HCEC 1CT (cell line): ENCODE measurements at places on chromosomes 7 and 10.
A peak's percentile ranks its signal among the peaks of the same experiment; 100 is the strongest.

DNA sequence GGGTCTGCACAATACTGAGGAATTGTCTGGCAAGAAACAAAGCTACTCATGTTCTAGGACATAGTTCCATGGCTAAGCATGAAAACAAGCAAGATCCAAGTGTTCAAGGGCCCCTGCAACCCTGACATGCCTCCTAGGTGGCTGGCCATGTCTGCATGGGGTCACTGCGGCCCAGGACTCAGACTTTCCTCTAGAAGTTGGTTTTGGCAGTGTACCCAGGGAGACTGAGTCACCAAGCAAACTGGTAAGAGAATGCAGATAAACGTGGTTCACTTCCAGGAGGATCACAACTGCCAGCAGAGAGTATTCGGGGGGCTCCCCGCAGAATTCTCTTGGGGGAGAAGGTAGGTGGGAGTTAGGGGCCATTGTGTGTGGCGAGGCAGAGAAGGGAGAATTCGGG, 7.4 kb upstream of the PFKFB3 start:
- DNase-seq = peak; percentile 32

DNA sequence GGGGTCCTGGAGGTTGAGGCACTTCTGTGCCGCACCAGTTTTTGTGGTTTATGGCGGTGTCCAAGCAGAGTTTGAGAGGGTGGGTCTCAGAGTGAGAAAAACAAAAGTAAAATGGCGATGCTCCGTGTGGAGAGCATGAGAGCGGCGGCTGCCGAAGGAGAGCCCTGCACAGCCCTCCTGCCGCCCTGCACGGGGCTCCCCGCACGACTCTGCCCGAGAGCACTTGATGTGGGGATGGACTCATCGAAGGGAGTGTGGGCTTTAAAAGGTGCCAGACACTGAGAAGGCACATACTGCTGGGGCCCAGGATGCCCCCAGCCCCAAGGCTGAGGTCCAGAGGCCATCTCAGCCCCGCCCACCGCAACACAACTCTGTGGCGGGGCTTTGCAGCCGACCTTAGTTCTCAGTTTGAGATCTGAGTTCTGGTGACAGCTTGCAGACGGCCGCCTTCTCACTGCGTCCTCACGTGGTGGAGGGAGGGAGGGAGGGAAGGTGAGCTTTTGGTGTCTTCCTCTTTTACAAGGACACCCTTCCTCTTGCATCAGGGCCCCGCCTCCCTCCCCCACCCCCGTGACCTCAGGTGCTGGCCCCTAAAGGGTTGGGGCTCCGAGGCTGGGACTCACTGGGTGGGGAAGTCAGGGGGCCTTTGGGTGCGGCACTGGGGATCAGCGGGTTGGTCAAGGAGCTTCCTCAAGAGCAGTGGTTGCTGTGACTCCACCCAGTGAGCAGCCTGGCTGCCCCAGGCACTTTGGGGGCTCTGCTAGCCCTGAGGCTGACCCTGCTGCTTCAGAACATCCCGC, 69.1 kb downstream of the NKX6-2 start:
- no peak for DNase-seq

DNA sequence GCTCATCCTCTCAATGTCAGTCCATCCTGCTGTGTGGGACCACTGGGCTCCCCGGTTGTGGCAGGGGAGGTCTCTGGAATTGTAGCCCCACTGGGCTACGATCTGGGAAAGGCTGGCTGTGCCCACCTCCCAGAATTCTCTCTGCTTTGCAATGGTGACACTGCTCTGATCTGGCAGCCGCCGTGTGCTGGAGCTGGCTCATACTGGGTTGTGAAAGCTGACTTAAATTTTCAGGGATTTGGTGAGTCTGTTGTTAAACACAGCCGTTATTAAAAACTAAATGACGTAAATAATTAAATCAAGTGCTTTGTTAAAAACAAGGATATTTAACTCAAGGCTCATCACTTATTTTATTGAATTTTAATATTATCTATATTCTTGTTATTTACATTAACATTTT, 160.0 kb downstream of the TAX1BP1 start:
- DNase-seq = no peak

GRCh38 chr7:27214239-27214950, 14.5 kb upstream of the HOXA13 start:
- no peak for DNase-seq

DNA sequence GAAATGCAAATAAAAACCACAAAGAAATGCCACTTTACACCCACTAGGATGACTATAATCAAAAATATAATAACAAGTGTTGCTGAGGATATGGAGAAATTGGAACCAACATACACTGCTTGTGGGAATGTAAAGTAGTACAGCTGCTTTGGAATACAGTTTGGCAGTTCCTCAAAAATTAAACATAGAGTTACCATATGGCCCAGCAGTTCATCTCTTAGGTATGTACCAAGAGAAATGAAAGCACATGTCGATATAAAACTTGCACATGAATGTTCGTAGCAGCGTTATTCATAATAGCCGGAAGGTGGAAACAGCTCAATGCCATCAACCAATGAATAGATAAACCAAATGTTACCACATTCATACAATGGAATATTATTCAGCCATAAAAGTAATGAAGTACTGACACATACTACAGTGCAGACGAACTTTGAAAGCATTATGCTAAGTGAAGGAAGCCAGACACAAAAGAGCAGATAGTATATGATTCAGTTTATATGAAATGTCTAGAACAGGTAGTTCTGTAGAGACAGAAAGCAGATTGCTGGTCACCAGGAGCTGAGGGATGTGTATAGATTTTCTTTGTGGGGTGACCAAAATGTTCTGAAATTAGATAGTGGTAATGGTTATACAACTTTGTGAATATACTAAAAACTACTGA, 12.4 kb downstream of the BCAP29 start:
- peak; percentile 98 for DNase-seq

- peak; percentile 25 for DNase-seq
These were observed 4.6 kb downstream of the SEC23IP start for GRCh38 chr10:119896937-119897770.

- no peak for DNase-seq
These were observed 26.4 kb downstream of the UBTD1 start for GRCh38 chr10:97525086-97525485.

DNA sequence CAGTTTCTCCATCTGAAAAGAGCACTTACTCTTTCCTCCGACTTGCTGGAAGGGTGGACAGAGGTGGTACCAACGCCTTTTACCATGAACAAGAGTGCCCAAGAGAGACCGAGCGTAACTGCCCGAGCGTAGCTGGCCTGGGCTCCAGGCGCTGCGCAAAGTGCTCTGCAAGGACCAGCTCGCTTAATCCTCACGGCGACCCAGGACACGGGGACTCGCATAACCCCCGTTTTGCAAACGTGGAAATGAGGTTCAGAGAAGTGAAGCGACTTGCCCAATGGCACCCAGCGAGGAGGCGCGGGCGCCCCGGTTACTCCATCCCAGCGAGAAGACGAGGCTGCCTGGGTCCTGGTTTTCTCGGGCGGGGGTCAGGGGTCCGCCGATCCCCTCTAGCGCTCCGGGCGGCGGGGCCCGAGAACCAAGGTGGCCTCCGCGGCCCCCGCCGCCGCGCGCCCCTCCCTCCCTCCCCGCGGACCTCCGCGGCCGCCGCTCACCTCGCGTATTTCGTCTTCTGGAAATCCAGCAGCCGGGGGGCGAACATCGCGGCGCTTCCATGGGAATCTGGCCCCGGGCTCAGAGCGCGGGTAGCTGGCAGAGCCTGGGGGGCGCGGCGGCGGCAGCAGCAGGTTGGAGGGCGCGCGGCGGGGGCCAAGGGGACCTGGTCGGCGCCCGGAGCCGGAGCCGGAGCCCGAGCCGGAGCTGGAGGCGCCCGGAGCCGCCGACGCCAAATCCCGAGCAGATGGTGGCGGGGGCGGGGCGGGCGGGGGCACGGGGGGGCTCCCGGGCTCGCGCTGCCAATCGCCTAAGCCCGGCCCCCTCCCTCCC, at the start of gene MMD2:
MMD2 (minus strand) TSS at position 711 of the 825 bp plus-strand sequence; CDS start at position 541, 170 bp downstream.
- DNase-seq = no peak

- DNase-seq = peak; percentile 63
These were observed 69.8 kb downstream of the ORC5 start for GRCh38 chr7:104137971-104138370.

GRCh38 chr10:72122221-72122620, 33.9 kb upstream of the SPOCK2 start:
- no peak for DNase-seq

- no peak for DNase-seq
These were observed 102.6 kb downstream of the PTPRE start for GRCh38 chr10:128009372-128010126.

GRCh38 chr7:158948376-158948775, 92.0 kb downstream of the DYNC2I1 start:
- DNase-seq = no peak

GRCh38 chr7:80967917-80968297, 49.1 kb upstream of the SEMA3C start:
- no peak for DNase-seq

DNA sequence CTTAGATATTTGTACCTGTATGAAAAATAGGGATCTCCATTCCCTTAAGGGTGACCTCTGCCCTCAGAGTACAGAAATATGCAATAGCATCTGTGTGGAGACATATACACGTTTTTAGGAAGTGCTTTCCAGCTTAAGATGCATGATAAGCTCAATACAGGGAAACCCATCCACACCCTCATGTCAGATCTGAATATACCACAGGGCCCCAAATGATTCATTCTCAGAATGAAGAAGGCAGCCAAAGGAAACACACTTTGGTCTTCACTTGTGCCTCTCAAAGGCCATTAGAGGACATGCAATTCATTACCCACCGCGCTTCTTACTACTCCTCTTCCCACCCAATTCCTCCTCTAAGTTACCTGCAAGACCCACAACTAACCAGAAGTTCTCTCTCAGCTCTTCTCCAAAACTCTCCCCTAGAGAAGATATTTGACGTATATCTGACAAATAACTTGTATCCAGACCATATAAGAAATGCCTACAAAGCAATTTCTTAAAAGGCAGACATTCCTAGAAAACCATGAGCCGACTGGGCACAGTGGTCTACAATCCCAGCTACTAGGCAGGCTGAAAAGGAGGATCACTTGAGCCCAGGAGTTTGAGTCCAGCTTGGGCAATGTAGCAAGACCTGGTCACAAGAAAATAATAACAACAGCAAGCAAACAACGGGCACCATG, 103.0 kb downstream of the OAT start:
- no peak for DNase-seq

- DNase-seq = no peak
These were observed 100.7 kb downstream of the IQUB start for GRCh38 chr7:123433665-123434064.

- no peak for DNase-seq
These were observed 235.9 kb downstream of the HGF start for GRCh38 chr7:81533931-81534330.

- DNase-seq = no peak
These were observed 19.5 kb upstream of the ANK3 start for GRCh38 chr10:60409202-60409601.

GRCh38 chr10:125133696-125134482, 26.5 kb downstream of the CTBP2 start:
- no peak for DNase-seq

DNA sequence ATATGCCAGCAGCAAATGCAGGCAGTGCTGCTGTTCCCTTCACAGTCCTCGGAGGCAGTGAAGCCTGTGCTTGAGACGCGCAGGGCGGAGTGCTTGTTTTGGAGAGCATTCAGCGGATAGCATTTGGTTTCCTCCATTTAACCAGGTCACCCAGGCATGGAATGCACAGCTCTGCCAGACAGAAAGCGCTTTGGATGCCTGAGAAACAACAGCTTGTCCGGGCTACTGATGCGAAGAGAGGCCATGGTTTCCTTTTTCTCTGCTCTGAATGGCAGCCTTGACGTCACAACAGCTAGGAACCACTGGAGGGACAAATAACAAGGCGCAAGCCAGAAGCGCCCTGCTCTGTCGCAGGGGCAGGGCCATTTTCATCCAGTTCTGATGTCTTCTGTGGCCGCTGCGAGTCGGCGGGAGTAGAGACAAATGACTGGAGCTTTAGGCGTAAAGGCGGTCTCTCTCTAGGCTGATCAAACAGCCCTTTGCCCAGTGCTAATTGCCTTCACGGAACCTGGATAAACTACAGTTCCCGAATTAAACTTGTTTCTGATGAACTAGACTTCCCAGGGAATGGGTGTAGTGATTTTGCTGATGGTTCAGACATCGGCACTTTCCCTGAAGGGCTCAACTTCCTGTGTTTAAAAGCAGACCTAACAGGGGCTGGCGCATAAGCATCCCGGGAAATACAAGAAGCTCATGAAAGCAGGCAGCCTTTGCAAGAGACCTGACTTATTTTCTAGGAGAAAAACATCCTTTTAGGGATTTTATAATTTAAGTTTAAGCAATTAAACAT, 187.6 kb upstream of the KLF14 start:
- DNase-seq = peak; percentile 40

- peak; percentile 15 for DNase-seq
These were observed 627.9 kb downstream of the PARD3 start for GRCh38 chr10:34187201-34187600.

GRCh38 chr7:47031786-47032535, 550.0 kb downstream of the TNS3 start:
- DNase-seq = no peak

DNA sequence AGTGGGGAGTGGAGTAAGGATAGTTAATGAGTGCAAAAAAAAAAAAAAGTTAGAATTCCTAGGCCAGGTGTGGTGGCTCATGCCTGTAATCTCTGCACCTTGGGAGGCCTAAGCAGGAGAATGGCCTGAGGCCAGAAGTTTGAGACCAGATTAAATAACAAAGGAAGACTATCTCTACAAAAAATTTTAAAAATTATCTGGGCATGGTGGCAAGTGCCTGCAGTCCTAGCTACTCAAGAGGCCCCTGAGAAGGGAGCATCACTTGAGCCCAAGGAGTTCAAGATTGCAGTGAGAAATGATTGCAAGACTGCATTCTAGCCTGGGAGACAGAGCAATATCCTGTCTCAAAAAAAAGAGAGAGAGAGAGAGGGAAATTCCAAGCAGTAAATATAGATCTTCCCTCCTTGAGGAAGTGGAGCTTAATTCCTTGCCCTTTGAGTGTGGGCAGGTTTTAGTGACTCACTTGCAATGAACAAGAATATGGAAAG, 19.5 kb upstream of the CSTF2T start:
- DNase-seq = peak; percentile 74

DNA sequence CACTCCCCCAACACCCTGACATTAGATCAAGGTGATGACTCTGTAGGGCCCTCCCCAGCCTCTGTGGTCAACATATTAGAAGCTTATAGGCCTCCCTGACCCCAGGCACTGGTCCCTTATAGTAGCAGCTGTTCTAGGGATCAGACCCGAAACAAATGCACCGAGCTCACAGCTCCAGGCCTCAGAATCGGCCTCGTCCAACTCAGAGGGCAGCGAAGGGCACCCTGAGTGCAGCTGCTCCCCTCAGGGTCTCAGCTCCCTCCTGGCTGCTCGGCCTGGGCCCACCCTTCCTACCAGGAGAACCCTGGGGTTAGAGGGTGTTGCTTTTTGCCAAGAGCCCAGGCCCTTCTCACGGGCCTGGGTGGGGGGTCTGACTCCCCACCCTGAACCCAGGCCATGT, 5.0 kb downstream of the ECHS1 start:
- DNase-seq = no peak

GRCh38 chr10:74738542-74738941, 87.9 kb upstream of the KAT6B start:
- DNase-seq = no peak

DNA sequence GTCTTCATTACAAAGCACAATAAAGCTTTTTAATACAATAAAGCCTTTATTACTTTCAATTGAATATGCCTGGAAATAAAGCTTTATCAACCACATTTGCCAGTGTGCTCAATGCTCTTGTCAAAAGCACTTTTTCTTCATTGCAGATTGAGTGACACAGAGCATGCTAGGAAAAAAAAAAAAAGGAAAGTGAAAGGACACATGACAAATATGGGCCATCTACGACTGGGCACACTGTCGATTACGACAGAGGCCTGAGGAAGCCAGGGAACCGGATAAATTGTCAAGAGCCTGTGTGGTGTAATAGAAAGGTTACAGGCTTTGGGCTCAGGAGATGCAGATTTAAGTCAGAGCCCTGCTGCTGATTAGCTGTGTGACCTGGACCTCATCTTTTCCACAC, 84.8 kb upstream of the LRGUK start:
- no peak for DNase-seq
